ENCODE measurements at places on chromosomes 13 and 19.

- DNase-seq: no peak
Observed at GRCh38 chr19:33132425-33132824, 511 bp downstream of the WDR88 start.

- no peak for DNase-seq
Observed at GRCh38 chr13:70668293-70668692, 560.0 kb upstream of the KLHL1 start.

GRCh38 chr19:40089462-40089861 lies 1.3 kb downstream of the ZNF780A start:
- peak; percentile 1 for DNase-seq

- DNase-seq: no peak
Observed at GRCh38 chr19:11453468-11454341, 18.3 kb downstream of the PRKCSH start.

GRCh38 chr13:77425705-77426104 lies 98.8 kb upstream of the MYCBP2 start:
- no peak for DNase-seq

- DNase-seq: no peak
Observed at GRCh38 chr13:84563611-84564010, 681.3 kb upstream of the SLITRK1 start.

DNA sequence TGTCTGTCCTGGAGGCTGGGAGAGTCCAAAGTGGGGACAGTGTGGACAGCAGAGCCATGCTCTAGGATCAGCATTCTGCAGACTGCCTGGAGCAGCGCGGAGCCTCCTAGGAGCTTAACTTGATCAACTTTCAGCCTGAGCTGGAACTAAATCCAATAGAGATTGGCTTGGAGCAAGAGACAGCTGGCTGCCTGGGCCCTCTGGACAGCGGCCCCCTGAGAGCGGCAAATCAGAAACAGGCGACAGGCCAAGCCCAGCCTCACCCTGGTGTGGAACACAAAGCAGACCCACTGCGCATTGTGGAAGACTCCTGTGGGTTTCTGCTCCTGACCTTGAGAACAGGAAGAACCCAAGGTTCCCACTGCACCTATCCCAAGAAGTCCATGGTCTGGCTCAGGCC lies 462.2 kb downstream of the TSHZ3 start:
- no peak for DNase-seq

DNA sequence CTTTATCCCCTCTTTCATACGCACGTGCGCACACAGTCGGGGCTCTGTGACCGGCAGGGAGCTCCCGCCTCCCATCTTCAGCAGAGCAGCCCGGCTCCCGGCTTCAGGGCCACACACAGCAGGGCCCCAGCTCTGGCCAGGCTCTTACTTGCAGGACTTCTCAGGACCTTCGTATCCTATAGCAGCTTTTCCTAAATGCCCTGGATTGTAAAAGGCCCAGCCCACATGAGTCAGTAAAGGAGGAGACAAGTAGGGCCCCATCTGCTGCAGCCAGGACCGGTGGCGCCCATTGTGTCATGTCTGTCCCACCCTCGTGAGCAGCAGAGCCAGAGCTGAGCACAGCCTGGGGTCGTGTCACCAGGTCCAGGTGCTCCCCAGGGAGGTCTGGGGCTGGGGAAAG lies 107.6 kb upstream of the VSTM2B start:
- no peak for DNase-seq

GRCh38 chr19:54851353-54851752 lies 1.1 kb downstream of the KIR3DL2 start:
- no peak for DNase-seq

GRCh38 chr13:77310161-77310560 lies 16.7 kb downstream of the MYCBP2 start:
- DNase-seq: no peak
